ENCODE measurements at places on chromosomes 4 and X. TPM values are rescaled to one million over a fixed set of nuclear protein-coding genes. Genes with fewer than 3 reads are reported as not detected.

The TCEAL7 gene
- 11.8 TPM for total RNA-seq

The SYP gene
- total RNA-seq: 0.39 TPM

The LDB2 gene
- total RNA-seq: 3.9 TPM

The TKTL2 gene
- total RNA-seq: under 0.01 TPM

The CT55 gene
- total RNA-seq: not detected

The DRP2 gene
- 0.13 TPM for total RNA-seq

The C4orf36 gene
- not detected for total RNA-seq

The GPR119 gene
- not detected for total RNA-seq

The GIMD1 gene
- not detected for total RNA-seq

The GUCY1B1 gene
- 2.3 TPM for total RNA-seq

The EPHA5 gene
- under 0.01 TPM for total RNA-seq

The GAB1 gene
- total RNA-seq: 27.5 TPM

The STK32B gene
- 13.1 TPM for total RNA-seq

The CASP3 gene
- 48.3 TPM for total RNA-seq

The ADGRG4 gene
- total RNA-seq: 0.86 TPM

The CENPI gene
- 13.0 TPM for total RNA-seq

The GAGE13 gene
- not detected for total RNA-seq

The MAML3 gene
- total RNA-seq: 0.13 TPM
